ENCODE measurements at places on chromosomes 6 and 20.

- no peak for DNase-seq
Observed at GRCh38 chr6:49142421-49143151, 320.5 kb downstream of the MMUT start.

- no peak for DNase-seq
Observed at GRCh38 chr6:88535306-88535705, 369.2 kb upstream of the CNR1 start.

GRCh38 chr6:132369526-132369925 is 31.7 kb downstream of the MOXD1 start:
- no peak for DNase-seq

DNA sequence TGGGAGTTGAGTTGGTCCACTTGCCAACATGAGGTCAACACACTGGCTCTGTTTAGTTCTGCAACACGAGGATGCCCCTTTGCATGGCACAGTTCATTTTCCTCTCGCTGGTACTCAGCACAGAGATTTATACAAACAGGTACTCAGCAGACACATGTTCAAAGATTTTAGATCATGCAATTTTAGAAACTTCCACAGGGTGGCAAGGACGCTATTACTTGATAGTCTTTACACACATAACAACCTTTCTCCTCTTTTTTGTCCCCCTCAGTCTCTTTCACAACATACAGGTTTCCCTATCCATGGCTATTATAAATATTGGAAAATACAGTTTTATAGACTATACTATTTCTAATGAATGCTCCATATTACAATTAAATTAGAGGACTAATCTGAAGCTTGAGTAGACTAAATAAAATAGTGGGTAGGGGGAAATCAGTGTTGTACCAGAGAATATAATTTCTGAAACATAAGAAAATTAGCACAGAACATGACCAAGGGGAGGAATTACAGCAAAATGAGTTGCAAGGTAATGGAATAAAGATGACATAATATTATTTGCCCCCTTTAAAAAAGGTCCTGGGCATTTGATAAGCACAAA is 331.8 kb upstream of the BTBD3 start:
- no peak for DNase-seq

GRCh38 chr6:37731888-37732287 is 34.2 kb upstream of the MDGA1 start:
- DNase-seq, result peak; percentile 32

- DNase-seq, result no peak
Observed at GRCh38 chr6:42369568-42369967, 82.2 kb downstream of the TRERF1 start.

- no peak for DNase-seq
Observed at GRCh38 chr6:100212131-100212530, 218.1 kb upstream of the MCHR2 start.

DNA sequence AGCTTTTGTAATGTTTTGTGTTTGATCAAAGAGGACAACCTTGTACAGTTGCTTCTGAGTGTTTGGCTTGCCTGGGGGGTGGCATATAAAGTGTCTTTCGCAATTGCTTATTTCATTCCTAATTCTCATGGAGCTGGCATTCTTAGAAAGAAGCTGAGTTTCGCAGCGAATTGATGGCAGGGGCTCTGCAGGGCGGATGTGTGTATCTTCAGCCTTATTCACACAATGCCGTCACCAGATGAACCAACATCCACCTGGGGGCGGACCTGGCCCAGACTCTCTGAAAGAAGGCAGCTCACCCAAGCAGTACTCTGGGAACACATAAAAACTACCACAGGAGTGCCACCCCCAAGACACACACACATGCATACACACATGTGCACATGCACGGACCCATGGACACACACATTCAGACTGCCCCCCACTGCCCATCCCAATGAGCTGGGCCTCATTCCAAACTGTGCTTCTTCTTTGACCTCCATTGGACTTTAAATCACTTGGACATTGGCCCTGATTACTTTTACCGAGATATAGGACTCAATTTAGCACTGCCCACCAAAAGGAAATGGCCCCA is 55.4 kb upstream of the FOXQ1 start:
- DNase-seq, result no peak

DNA sequence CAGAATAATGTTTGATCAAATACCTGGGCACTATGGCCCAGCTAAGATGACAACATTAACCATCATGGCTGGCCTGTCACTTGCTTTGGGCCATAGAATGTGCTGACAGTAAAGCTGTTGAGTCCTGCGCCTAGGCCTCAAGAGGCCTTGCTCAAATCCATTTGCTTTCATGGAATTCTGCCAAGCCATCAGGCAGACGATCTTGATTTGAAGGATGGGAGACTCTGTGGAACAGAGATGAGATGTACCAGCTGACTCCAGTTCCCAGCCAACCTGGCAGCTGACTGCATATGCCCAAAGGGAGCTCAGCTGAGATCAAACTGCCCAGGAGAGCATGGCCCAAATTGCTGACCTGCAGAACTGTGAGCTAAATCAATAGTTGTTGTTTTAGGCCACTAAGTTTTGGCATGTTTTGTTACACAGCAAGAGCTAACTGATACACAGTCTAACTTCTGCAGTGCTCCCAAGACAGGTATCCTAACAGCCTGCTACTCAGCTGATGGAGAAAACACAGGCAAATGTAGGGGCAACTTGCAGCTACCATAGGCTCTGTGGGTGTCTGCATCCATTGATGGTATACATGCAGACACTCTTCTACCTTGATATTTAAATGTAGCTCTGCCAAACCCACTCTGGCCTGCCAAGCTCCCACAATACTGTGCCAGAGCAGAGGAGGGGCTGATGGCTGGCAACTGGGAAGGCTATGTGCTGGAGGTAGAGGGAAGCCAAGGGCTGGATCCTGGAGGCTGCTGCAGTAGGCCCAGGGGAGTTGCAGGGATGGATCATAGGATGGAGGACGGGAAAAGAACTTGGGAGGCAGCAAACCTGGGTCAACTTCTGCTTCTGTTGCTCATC is 55.2 kb upstream of the RNF24 start:
- no peak for DNase-seq

- no peak for DNase-seq
Observed at GRCh38 chr20:63830841-63831588, at the start of gene ZBTB46. Gene ZBTB46 (minus strand): TSS chr20:63831264. CDS start chr20:63790757, 40,507 bp downstream.

GRCh38 chr6:32529697-32530430 is at the start of gene HLA-DRB5:
Gene HLA-DRB5 (minus strand): TSS chr6:32530287. CDS start chr6:32530224, 63 bp downstream.
- no peak for DNase-seq

GRCh38 chr6:166775180-166775922 is 148.3 kb upstream of the RPS6KA2 start:
- DNase-seq, result peak; percentile 53

DNA sequence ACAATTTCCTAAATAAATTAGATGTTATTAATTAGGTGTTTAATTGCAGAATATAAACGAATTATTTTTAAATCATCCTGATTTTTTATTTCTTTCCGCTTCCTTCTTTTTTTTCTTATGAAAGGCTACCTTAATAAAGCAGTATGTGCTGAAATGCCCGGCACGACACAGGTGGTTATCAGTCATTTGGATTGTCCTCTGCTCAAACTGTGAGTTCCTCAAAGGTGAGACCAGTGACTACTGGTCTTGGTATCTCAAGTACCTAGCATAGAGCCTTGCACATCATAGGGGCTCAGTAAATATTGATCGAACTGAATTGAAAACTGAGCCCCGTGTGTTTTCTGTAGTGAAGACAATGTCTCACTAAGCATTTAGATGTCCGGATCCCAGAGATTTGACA is 9.6 kb upstream of the EZR start:
- DNase-seq, result no peak

- no peak for DNase-seq
Observed at GRCh38 chr6:34190504-34191122, 44.7 kb upstream of the GRM4 start.

GRCh38 chr6:37134396-37135191 is 35.4 kb upstream of the PIM1 start:
- no peak for DNase-seq

DNA sequence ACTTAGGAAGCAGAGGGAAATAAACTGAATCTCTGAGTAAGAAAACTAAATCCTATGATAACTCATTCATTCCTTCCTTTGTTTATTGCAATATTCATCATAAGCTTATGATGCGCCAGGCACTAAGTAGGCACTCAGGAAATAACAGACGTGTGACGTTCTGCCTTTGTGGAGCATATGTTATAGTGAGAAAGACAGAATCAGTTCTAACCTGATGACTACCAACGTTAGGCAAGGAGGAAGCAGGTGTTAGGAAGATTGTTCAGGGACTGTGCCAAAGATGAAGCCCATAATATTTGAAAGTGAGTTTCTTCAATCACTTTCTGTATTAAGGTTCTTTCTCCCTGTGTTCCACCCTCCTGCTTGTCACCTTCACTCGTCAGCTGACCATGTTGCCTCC is 3.6 kb downstream of the HLA-DQA2 start:
- DNase-seq, result no peak

DNA sequence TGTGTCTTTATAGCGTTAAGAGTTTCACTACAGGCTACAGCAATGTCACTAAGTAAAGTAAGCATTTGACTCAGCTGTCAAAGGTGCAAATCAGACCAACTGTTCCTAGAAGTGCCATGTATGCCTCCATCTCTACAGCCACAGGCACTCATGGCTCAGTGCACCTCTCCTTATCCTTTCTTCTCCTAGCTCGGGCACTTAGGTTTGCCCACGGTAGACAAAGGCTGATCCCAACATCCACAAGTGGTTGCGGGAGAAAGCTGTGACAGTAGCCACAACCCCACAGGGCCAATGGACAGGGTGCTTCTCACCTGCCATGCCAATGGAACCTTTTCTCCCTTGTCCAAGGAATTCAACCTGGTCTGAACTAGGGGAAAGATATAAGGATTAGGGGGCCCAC is 228.5 kb upstream of the EXOC2 start:
- DNase-seq, result no peak

Data from T-cell (primary cell).